Neural progenitor cell (in vitro differentiated cells): ENCODE measurements at places on chromosomes 2 and 18. TPM values are rescaled to one million over a fixed set of nuclear protein-coding genes. Genes with fewer than 3 reads are reported as not detected.

DNA sequence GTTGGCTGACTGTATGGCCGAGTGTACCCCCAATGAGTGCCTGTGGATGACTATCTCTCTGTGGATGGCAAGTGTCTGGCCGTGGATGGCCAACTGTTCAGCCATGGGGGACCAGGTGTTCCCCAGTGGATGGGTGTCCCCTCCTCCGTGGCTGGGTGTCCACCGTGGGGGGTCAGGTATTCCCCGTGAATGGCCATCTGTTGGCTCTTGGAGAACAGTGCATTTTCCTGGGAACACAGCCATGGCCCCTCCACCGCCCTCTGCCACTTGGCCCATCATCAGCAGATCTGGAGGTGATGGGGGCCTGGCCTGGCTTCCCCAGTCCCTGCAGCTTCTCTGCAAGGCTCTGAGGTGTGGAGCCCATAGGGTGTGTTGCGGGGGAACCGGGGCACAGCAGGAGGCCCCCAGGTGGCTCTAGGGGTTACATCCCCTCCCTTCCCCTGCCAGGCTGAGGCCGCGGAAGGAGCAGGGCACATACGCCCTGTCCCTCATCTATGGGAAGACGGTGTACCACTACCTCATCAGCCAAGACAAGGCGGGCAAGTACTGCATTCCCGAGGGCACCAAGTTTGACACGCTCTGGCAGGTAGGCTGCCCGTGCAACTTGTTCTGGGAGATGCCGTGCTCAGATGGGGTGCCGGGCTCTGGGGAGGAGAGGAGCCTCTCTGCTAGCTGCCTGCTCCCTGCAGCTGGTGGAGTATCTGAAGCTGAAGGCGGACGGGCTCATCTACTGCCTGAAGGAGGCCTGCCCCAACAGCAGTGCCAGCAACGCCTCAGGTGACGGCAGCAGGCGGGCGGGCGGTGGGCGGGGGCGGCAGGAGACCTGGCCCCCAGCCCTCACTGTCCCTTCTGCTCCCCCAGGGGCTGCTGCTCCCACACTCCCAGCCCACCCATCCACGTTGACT, 19.3 kb downstream of the ZAP70 start:
- DNase-seq: no peak
- no peak overlapping the region for H3K4me3 ChIP-seq
- no peaks in the 10 kb centered on the region for H3K36me3 ChIP-seq
- H3K27ac ChIP-seq: no peak overlapping the region

- peaks cover 6% of the 10 kb centered on the region for H3K4me1 ChIP-seq
- H3K4me3 ChIP-seq: no peak overlapping the region
- no peaks in the 10 kb centered on the region for H3K36me3 ChIP-seq
- DNase-seq: no peak
Measured at GRCh38 chr2:237412988-237413776, 782 bp downstream of the COL6A3 start.

Gene HAUS1
- total RNA-seq: 141 and 201 TPM in 2 replicates

Gene MREG
- total RNA-seq: 11.0 and 19.1 TPM in 2 replicates

Gene C1GALT1C1L
- total RNA-seq: 0.12 TPM in 1 of 2 replicates, not detected in the other
